PC-9 (cell line): ENCODE measurements at places on chromosomes 3 and 15. TPM values are rescaled to one million over a fixed set of nuclear protein-coding genes. Genes with fewer than 3 reads are reported as not detected.

DNA sequence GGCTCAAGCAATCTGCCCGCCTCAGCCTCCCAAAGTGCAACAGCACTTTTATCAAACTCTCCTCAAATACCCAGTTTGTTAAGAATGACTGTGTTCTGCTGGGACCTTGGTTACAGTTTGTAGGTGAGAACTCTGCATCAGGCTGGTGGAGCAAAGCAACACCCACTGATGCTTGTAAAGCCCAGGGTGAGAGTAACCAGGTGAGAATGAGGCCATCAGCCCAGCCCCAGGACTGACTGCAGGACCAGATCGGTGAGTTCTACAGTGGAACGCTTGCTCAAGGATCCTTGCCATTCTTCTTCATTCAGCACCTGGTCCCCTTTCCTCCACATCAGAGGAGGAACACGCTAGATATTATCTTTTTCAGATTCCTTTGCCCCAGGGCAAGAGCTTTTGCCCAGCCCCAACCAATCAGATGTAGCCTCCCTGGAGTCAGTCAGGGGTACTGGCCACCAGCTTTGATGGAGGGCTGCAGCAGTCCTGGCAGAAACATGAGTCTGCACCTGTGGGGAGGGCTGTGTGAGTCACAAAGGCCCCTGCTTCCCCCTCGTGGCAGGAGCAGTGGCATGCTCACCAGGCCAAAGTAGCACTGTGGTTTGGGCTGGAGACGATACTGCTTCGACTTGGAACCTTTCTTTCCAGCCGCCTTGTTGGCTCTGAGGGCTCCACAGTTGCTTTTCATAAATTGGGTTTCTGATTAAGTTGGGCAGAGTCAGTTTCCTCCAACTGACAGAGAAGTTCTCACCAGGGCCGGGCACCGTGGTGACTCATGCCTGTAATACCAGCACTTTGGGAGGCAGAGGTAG, 3.5 kb upstream of the SHISA5 start:
- no peaks in the 10 kb centered on the region for H3K27me3 ChIP-seq
- peaks cover 54% of the 10 kb centered on the region for H3K4me1 ChIP-seq
- DNase-seq = peak; percentile 95
- H3K4me3 ChIP-seq = no peak overlapping the region; the same call in 1 of the 2 replicates
- peak overlapping the region; percentile 92 for H3K27ac ChIP-seq
- H3K36me3 ChIP-seq = no peaks in the 10 kb centered on the region

DNA sequence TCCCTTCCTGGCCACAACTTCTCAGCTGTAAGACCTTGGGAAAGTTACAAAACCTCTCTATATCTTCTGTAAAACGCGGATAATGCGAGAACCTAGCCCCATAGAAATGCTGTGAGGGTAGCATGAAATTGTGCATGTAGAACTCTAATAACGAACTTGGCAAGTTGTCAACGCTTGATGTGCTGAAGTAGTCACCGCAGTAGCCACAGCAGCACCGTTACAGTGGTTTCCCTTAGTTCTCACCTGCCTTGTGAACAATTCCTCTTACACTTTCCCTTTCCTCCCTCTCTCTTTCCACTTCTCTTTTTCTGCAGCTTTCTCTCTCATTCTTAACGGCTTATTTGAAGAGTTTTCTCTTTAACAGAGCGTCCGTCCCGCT, 447 bp upstream of the SHQ1 start:
- H3K27me3 ChIP-seq = no peaks in the 10 kb centered on the region
- H3K4me1 ChIP-seq = peaks cover 20% of the 10 kb centered on the region; the same call in 1 of the 2 replicates
- no peak overlapping the region for H3K27ac ChIP-seq
- H3K4me3 ChIP-seq = peak overlapping the region; percentile 81
- H3K36me3 ChIP-seq = no peaks in the 10 kb centered on the region

GRCh38 chr3:181703601-181704420, 7.9 kb upstream of the SOX2 start:
- H3K4me3 ChIP-seq = no peak overlapping the region
- H3K27me3 ChIP-seq = no peaks in the 10 kb centered on the region; the same call in 1 of the 2 replicates

DNA sequence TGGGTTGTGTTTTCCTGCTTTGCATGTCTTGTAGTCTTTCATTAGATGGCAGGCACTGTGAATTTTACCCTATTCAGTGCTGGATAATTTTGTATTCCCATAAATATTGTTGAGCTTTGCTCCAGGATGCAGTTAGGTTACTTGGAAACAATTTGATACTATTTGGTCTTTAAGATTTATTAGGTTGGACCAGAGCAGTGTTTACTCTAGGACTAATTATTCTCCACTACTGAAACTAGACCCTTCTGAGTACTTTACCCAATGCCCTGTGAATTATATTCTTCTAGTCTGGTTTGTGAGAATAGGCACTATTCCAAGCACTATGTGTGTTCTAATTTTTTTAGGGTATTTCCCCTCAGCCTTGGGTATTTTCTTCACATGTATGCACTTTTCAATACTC, 37.8 kb upstream of the TASOR start:
- H3K27ac ChIP-seq = no peak overlapping the region
- H3K36me3 ChIP-seq = no peaks in the 10 kb centered on the region
- no peaks in the 10 kb centered on the region for H3K27me3 ChIP-seq
- H3K4me1 ChIP-seq = no peaks in the 10 kb centered on the region

- peaks cover 10% of the 10 kb centered on the region for H3K4me1 ChIP-seq
- no peak overlapping the region for H3K27ac ChIP-seq
- H3K27me3 ChIP-seq = no peaks in the 10 kb centered on the region
- no peak for DNase-seq
- H3K4me3 ChIP-seq = no peak overlapping the region
- no peaks in the 10 kb centered on the region for H3K36me3 ChIP-seq
Measured at GRCh38 chr3:196842567-196843434, 24.9 kb upstream of the SENP5 start.

DNA sequence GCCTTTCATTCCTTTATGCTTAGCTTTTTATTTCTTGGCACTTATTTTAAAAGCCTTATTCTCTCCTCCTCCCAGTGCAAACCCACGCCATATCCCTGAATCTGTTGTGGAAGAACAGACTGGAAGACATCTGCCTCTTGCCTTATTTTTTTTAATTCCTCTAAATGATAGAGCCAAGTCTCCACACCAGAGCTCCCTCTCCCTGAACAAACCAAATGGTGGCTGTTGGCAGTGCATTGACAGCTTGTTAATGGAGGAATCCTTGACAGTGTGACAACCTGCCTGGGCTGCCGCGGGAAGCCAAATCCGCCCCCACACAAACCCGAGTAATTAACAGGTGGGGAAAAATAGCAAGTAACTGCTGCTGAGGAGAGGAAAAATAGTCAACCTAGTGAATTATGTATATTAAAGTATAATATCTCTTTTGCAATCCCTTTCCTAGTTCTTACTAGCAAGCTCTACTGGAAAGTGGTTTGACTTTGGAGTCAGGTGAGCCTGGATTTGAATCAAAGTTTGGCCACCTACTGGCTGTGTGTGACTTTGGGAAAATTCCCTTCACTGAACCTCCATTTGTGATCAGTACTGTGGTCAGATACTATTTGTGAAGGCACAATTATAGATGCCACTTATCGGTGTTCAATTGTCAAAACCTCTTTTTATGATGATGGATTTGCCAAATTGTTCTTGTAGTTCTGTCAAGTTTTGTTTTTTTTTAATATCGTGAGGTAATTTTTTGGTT, 589.6 kb downstream of the PDCD6IP start:
- H3K4me1 ChIP-seq = no peaks in the 10 kb centered on the region
- no peak overlapping the region for H3K4me3 ChIP-seq
- no peak overlapping the region for H3K27ac ChIP-seq
- H3K27me3 ChIP-seq = no peaks in the 10 kb centered on the region

Gene ADAMTS17
- 2.0 and 3.2 TPM in 2 replicates for total RNA-seq

Gene ZNF106
- 60.1 and 73.4 TPM in 2 replicates for total RNA-seq
